ENCODE measurements at places on chromosomes 6 and 20.

DNA sequence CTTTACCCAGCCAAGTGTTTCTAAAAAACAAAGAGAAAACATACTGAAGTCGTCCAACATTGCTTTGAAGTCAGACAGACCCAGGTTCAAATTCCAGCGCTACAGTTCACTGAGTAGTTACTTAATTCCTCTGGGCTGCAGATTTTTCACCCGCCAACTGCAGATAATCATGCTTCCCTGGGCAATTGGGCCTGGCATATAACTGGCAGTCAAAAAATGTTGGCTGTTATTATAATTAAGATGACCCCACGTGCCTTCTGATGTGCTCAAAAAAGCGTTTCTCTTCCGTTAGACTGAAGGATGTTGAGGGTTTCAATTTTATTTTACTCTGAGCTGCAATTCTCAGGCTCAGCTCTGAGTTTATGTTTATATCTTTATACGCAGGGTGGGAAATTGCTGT is 156.1 kb upstream of the CITED2 start:
- no peak for DNase-seq

GRCh38 chr6:3786141-3786540 is 34.6 kb upstream of the PXDC1 start:
- no peak for DNase-seq

GRCh38 chr6:48110436-48111142 is 408 bp downstream of the PTCHD4 start:
- no peak for DNase-seq

- no peak for DNase-seq
Observed at GRCh38 chr6:22468256-22468965, 101.0 kb upstream of the HDGFL1 start.

GRCh38 chr6:40407239-40407638 is 179.9 kb downstream of the LRFN2 start:
- DNase-seq: no peak

- no peak for DNase-seq
Observed at GRCh38 chr6:140281767-140282166, 907.3 kb upstream of the CITED2 start.

- DNase-seq: peak; percentile 80
Observed at GRCh38 chr20:48844996-48845395, 17.2 kb upstream of the PREX1 start.

DNA sequence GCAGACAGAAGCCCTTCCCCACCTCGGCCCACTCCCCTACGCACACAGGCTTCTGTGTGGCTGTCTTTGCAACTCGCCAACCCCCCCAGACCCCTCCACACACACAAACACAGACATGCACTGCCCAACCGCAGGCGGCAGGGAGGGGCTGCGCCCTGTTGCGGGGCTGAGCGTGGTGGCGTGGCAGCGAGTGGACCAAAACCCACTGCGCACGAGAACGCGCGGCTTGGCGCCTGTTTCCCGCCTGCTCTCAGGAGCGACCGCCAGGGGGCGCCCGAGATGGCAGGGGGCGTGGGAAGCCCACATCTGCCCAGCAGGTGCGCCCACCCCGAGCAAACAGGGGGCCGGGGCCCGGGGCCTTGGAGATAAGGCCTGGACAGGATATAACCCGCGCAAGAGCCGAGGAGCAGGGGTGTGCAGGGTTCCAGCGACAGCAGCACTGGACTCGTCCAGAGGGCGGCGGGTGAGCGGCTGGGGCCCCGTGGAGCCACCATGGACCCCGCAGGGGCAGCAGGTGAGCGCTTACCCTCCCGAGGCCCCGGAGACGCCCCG is at the start of gene RBPJL:
RBPJL (plus strand) TSS at position 410 of the 552 bp plus-strand sequence; CDS start at position 493, 83 bp downstream.
- DNase-seq: peak; percentile 32

DNA sequence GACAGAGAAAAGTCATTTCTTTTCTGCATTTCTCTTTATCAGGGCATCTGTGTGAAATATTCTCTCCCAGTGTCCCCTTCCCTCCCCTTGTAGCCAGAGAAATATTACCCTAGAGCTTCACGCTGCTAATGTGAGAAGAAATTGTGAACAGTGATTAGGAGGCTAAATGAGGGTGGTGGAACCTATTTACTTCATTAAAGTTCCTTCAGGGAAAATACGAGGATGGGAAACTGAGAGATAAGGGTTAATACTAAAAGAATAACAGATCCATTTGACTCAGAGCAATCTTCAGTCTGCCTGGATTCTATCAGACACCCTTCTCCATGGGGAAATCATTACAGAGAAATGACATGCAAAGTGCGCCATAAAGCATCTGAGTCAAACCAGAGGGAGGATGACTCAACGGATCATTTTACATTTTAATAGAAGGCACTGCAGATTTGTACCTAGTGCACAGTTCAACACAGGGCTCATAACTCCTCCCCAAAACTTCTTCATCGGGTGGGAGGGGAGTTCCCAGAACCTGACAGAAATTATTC is 131.3 kb downstream of the GJA10 start:
- peak; percentile 77 for DNase-seq

DNA sequence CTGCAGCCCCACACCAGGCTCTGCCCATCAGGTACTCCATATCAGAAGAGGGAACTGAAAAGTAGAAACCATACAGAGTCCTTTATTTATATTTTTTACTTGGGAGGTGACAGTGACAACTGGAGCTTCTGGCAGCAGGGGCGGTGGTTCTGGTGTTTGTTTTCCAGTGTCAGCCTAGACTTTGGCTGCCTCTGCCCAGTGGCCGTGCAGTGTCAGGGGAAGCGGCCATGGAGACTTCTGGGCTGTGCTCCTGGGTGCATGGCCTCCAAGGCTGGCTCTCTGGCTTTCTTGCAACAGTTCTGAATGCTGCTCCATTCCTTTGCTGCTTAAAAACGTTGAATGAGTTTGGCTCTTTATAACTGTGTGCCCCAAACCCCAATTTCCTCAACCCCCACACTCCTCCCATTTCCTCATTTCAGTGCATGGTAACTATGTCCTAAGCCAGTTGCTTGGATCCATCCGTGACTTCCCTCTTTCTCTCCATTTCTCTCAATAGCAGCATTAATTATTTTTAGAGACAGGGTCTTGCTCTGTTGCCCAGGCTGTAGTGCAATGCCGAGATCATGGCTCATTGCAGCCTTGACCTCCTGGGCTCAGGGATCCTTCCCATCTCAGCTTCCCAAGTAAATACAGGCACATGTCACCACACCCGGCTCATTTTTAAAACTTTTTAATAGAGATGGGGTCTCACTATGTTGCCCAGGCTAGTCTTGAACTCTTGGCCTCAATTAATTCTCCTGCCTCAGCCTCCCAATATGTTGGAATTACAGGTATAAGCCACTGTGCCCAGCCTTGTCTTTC is 141.1 kb upstream of the SGK1 start:
- no peak for DNase-seq

DNA sequence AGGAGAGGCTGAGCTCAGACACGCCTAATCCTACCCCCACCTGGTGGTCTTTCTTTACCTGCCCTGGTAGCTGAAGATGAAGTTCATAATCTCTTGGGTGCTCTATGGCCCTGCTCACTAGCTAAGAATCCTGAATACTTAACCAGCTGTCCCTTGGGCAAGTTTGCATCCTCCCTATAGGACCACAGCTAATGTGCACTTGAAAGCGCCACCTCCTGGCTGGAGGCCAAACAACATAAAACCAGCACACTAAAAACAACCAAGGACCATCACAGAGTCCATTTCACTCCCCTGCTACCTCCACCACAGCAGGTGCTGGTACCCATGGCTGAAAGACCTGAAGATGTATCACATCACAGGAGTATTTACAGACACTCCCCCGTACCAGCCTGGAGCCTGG is 155.5 kb upstream of the SLC24A3 start:
- DNase-seq: no peak

GRCh38 chr6:17392978-17393891 is at the start of gene CAP2:
TSS of gene CAP2 (plus strand) at chr6:17393595. CDS start at chr6:17421556, 27,961 bp downstream.
- peak; percentile 83 for DNase-seq

GRCh38 chr6:113859349-113860180 is 2.4 kb downstream of the MARCKS start:
- peak; percentile 66 for DNase-seq

DNA sequence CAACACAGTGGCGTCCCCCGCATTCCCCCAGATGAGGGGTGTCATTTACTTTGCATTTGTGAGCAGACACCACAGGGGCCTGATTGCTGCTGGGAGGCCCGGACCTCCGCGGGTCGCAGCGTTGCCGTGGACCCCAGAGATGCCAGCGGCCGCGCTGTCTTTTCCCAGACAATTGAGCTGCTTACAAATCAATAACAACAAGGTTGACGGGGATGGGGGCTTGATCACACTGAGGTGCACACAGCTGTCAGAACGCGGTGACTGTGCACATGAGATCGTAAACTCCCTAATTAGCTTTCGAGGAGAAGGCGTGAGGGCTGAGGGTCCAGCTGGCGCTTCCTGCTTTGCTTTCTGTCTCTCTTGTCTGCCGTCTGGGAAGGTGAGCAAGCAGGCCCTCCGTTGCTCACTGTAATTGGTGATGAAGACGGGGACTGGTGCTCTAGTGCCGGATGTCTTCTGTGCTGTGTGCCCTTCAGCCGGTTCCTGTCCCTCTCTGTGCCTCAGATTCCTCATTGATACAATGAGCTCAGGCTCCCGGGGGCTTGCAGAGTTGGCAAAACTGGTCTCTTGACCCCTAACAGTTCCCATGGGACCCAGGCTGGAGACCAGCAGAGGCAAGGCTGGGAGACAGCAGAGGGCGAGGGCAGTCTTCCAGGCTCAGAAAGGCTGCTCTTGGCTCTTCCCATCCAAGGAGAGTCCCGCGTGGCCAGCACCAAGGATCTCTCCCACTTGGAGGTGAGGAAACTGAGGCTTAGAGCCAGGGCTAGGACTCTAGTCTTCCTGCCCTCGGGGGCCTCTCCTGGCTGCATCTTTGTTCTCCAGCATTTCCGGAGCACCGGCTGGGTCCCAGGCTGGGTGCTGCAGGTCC is 126.0 kb upstream of the PMEPA1 start:
- DNase-seq: no peak

DNA sequence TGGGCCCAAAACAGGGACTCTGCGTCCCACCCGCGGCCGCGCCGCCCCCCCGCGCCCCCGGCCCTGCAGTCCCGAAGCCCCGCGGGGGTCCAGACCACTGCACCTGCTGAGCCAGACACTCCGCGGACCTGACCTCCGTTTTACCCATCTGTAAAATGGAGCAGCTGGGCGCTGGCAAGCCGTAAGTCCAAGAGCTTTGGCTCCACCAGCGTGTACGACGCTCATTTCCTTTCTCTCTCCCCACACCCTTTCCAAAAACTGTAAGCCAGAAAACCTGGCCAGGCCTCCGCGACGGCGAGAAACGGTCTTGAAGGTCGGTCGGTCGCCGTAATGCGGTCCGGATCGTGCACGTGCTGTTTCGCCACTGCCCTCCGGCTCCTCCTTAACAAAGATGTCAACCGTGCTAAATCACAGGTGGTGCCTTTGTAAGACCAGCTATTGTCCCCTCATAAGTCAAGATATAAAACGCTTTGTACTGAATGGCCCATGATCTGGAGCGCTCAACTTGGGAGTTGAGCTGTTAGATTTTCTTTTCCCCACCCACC is 7.8 kb upstream of the NR2E1 start:
- DNase-seq: no peak

GRCh38 chr6:36235862-36236261 is 34.0 kb upstream of the PNPLA1 start:
- DNase-seq: no peak

DNA sequence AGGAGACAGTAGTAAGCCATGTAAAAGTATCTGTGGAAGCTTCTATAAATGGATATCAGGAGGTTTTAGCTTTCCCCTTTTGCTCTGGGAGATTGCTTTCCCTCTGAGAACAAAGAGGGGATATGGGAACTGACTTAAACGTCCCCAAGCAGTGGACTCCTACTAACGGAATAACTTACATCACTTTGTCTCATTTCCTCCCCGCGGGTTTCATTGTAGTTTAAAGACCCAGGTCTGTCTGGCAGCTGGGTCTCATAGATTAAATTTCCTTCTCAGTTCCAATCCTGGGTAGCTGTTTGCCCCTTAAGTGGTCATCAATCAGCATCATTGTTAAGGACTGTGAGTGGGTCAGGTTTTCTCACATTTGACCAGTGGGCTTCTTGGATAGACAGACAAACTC is 68.7 kb downstream of the PLAGL1 start:
- no peak for DNase-seq

DNA sequence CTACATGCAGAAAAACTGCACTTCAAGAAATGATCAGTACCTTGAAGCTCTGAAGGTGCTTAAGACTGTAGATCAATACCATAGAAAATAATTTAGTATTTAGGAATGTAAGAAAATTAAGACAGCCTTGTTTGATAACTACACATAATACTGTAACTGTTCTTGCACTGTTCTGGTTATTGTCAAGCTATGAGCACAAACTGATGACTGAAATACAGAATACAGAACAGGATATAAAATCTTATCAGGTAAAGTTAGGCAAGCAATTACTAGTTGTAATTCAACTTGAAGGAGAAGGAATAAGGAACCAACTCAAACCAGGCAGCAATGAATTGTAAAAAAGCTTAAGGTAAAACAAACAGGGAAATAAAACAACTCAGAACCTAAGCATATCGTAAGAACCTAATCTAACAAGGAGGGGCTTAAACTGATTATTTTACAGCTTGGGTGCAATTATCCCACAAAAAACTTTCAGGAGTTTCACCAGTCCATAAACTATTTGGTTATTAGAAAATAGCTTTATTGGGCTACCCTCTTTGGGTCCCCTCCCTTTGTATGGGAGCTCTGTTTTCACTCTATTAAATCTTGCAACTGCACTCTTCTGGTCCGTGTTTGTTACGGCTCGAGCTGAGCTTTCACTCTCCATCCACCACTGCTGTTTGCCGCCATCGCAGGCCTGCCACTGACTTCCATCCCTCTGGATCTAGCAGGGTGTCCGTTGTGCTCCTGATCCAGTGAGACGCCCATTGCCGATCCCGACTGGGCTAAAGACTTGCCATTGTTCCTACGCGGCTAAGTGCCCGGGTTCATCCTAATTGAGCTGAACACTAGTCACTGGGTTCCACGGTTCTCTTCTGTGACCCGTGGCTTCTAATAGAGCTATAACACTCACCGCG is 97.7 kb downstream of the ATG5 start:
- DNase-seq: no peak

DNA sequence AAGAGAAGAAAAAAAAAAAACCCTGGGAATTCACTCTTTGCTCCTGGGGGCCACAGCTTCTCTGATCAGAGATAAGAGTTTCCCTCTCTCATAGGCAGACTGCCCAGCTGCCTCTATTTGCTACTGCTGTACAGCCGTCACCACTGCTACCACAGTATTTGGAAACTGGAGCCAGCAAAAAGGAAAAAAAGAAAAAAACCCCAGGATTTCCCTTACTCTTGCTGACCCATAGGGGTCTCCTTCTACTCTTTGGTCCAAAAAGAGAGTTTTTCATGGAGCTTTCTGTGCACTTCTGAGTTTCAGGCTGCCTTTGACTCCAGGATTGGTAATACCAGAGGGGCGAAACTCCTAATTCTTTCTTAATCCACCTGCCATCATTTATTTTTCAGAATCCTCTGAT is 89.7 kb downstream of the MDGA1 start:
- peak; percentile 70 for DNase-seq

GRCh38 chr6:168514216-168514615 is 73.2 kb downstream of the SMOC2 start:
- no peak for DNase-seq
